Activated CD8-positive, alpha-beta memory T cell treated with anti-CD3 and anti-CD28 coated beads for 4 hours (primary cell): ENCODE measurements at places on chromosomes 1 and 21.

DNA sequence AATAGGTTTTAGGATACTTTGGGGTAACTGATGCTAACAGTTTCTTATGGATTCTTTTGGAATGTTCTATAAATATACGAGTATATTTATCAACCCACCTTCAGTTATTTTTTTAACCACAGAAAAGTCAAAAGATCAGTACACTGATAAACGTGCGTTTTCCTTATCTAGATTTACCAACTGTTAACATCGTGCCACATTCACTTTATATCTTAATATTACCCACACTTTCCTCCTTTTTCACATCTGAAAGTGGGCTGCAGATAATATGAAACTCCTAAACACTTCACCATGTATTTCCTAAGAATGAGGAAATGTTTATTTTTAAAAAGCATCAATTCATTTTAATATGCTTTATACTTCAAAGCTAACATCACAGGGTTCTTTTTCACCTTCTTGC, 7.7 kb downstream of the ATF6 start:
- DNase-seq: no peak

- no peak for DNase-seq
Observed at GRCh38 chr1:168264296-168264695, 16.4 kb upstream of the TBX19 start.

- DNase-seq: no peak
Observed at GRCh38 chr1:234620272-234621126, 10.5 kb upstream of the IRF2BP2 start.

DNA sequence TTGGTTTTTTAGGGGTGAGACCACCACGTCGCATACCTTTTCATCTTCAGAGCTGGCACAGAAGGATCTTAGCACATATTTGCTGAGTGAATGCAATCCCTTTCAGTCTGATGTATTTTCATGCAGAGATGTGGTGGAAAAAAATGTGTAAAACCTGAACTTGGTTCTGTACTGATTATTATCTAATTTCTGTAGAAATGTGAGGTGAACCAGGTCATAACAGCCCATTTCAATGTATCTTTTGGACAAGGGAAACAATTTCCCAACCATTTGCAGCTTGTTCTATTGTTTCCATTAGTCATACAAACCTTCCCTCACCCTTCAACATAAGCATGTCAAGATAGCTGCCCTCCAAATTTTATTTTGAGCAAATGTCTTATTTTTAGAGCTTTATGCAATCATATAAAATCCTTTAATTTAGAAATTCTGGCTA, 46.8 kb upstream of the RUNX1 start:
- DNase-seq: no peak

GRCh38 chr1:214205053-214205452, 75.9 kb upstream of the SMYD2 start:
- no peak for DNase-seq

DNA sequence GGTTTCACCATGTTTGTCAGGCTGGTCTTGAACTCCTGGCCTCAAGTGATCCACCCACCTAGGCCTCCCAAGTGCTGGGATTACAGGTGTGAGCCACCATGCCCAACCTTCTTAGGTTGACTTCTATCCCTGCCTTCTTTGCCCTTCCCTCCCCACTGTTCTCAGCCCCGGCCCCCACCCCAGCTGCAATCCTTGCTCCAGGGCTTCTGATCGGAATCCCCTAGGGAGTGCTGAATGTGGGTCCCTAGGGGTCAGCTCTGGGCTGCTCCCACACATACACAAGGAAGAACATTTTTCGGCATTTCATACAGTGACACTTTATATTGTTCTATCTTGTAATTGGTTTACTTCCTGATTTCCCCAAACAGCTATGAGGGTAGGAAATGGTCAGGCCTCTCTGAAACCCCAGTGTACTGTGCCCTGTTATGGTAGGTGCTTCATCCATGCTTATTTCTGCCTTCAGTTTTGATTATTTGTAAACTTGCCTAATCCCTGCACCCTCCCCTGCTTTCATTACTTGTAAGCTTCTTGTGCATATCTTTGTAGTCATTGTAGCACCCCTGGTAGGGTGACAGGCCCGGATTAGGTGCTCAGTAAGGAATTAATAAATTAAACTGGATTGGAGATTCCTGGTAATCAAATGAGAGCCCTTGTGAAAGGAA, 5.8 kb upstream of the SRP9 start:
- no peak for DNase-seq

DNA sequence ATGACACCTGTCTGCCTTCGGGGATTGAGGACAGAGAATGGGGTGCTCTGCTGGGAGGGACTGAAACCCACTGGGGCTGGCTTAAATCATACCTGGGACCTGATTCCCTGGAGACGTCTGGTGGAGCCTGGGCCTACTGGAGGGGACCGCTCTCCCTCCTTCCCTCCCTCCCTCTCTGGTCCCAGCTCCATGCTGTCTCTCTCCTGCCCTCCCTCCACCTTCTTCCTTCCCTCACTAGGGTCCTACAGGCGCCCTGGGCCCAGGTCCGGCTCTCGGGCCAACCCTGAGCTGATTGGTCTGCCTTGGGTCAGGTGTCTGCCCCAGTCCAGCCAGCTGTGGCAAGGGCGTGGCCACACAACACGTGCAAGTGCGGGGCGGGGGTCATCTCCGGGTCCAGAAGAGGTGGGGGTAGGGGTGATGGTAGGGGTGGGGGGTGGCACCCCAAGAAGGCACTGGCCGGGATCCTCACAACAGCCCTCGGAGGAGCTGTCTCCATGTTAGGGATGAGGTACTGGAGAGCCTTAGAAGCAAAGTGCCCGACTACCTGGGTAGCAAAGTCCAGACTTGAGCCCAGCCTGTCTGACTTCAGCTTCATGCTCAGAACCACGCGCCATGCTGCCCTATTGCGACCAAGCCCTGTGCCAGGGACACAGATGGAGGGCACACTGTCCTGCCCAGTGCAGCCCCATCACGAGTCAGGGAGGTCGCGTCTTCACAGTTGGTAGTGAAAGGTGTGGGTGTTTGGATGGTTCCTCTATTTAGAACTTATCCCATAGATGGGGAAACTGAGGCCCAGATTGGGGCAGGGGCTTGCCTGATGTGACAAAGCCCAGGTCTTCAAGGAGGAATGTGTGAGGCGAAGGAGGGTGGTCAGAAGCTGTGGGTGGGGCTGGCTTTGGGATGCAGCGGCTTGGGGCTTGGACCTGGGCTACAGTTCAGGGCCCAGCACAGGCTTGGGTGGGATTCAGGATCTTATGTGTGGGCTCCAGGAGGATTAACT, 574.1 kb downstream of the PTPRU start:
- no peak for DNase-seq

- DNase-seq: no peak
Observed at GRCh38 chr21:45404730-45405270, at the start of gene COL18A1. Gene COL18A1, plus strand, starts transcription at chr21:45405165. Its CDS starts 66 bp downstream, at chr21:45405231.

GRCh38 chr1:220878191-220879075, 810 bp upstream of the HLX start:
- DNase-seq: no peak

DNA sequence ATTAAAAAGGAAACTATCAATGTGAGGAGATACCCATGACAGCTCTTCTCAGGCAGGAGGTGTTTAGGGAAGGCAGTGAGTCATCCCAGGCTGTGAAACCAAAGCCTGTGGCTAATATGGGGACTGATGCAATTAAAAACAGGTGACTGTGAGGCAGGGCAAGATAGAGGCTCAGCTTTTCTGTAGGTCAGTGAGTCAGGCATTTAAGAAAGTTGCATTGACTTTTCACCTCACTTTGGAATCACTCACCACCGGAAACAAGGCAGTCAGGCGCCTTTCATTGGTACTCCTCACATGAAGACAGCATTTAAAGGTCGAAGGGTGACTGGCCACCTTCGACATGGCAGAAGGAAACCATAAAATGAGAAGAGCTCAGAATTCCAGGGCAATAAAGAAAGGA, 54.5 kb downstream of the PAPPA2 start:
- no peak for DNase-seq

DNA sequence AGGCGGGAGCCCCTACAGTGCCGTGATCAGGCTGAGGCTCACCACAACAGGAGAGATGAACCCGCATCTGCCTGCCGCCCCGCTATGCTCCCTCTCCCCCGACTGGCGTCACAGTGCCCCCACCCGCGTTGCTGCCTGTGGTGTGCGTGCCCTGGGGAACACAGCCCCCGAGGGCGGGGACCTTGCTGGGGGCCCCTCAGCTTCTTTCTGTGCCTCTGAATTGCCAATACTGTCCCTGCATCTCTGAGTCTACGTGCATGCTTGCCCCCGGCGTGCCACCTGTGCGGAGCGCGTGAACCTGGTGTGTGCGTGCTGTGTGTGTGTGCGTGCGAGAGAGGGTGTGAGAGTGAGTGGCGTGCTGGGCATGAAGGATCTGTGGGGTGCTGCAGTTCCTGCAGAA, 10.3 kb downstream of the PARS2 start:
- DNase-seq: no peak

GRCh38 chr1:67711158-67711854, 26.3 kb downstream of the GADD45A start:
- no peak for DNase-seq

DNA sequence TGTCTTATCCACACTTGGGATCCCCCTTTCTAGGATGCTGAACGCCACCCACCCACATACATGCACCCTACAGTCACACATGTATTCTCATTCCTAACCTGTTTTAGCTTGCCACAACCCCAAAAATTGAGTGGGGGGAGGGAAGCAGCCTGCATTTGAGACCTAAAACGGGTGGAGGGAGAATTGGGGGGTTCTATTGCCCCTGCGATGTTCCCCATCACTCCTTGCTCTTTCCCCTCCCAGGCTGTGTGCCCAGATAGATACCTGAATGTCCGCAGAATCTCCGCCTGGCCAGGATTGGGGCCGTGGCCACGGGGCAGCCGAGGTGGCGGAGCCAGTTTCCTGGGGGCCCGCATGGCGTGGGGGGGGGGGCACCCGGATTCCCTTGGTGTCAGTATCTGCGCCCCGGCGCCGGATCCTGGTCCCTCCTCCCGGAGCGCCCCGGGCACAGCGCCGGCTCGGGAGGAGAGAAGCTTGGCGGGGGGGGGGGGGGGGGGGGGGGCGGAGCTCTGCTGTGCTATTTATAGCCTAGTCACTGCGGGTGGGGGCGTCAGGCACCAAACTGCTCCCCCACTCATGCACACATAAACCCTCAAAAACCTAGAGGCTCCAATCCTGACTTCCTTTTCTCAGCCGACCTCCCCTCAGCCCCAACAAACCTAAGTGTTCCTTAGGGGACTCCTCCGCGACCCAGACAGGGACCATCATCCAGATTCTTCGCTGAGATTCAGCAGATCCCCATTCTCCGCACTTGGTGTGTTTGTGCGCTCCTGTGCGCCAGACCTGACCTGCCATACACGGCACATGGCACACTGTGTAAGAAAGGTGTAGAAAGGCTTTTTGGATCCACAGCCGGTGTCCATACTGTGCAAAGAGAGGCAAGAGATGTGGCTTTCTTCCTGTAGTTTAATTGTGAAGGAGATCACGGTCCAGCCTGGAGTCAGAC, 1.9 kb downstream of the ANKRD34A start:
- DNase-seq: no peak

GRCh38 chr1:227559499-227559898, 3.9 kb upstream of the ZNF678 start:
- DNase-seq: no peak

- DNase-seq: no peak
Observed at GRCh38 chr1:220556641-220557040, 28.7 kb downstream of the MARK1 start.

- DNase-seq: peak; percentile 15
Observed at GRCh38 chr1:45512641-45513054, 9.0 kb downstream of the PRDX1 start.

- no peak for DNase-seq
Observed at GRCh38 chr21:21383126-21383525, 384.9 kb downstream of the NCAM2 start.

GRCh38 chr1:31977385-31978131, 36.1 kb upstream of the KHDRBS1 start:
- no peak for DNase-seq

DNA sequence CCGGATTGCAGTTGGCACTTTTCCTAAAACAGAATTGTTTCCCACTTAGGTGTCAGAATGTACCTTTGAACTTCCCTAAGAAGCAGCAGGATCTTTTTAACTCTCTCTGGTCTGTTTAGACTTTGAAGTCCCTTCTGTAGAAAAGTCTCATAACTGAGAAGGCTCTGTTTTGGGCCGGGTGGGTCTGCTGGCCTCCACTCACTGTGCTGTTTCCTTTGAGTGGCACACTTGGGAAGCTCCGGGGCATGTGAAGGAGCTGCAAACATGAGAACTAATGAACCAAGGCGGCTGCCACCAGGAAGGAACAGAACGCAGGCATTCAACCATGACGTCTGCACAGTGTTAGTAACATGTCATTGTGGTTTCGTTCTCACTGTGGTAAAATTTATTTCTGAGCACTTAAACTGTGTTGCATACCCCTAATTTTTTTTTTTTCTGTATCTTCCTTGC, 19.5 kb upstream of the NCMAP start:
- peak; percentile 46 for DNase-seq

DNA sequence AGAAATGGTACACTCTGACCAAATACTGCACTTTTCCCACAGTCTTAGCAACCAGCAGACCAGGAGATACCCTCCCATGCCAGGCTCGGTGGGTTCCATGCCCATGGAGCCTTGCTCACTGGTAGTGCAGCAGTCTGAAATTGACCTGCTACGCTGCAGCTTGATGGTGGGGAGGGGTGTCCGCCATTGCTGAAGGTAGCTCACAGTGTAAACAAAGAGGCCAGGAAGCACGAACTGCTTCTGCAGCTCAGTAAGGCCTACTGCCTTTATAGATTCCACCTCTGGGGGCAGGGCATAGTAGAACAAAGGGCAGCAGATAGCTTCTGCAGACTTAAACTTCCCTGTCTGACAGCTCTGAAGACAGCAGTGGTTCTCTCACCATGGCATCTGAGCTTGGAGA, 12.3 kb upstream of the IFI44L start:
- no peak for DNase-seq

DNA sequence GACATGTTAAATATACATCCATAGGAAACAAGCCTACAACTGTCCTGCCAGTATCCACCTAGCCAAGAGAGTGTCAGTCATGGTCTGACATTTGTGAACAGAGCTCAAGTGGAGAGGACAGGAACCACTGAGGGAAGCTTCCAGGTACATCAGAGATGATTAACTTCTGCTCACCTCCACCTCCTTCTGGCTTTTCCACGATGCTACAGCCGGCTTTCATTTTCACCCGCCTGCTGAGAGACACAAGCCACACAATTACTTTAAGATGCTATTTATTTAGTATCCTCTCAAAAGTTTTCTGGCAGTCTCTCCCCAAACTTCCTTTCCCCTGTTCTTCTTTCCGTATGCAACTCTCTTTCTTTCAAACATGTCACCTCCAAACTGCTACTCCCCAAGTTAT, 2.1 kb downstream of the ETV3 start:
- DNase-seq: no peak

GRCh38 chr1:162902416-162902815, 41.4 kb upstream of the CCDC190 start:
- no peak for DNase-seq
